ENCODE measurements at places on chromosomes 11 and 22.

- DNase-seq, result no peak
Measured at GRCh38 chr11:19410032-19410431, 169.3 kb upstream of the E2F8 start.

GRCh38 chr11:47533690-47534151 is 19.2 kb downstream of the CELF1 start:
- no peak for DNase-seq

GRCh38 chr11:114259551-114259983 is 36.6 kb upstream of the NNMT start:
- DNase-seq, result no peak

- no peak for DNase-seq
Measured at GRCh38 chr22:49646876-49647275, 180.8 kb downstream of the BRD1 start.

DNA sequence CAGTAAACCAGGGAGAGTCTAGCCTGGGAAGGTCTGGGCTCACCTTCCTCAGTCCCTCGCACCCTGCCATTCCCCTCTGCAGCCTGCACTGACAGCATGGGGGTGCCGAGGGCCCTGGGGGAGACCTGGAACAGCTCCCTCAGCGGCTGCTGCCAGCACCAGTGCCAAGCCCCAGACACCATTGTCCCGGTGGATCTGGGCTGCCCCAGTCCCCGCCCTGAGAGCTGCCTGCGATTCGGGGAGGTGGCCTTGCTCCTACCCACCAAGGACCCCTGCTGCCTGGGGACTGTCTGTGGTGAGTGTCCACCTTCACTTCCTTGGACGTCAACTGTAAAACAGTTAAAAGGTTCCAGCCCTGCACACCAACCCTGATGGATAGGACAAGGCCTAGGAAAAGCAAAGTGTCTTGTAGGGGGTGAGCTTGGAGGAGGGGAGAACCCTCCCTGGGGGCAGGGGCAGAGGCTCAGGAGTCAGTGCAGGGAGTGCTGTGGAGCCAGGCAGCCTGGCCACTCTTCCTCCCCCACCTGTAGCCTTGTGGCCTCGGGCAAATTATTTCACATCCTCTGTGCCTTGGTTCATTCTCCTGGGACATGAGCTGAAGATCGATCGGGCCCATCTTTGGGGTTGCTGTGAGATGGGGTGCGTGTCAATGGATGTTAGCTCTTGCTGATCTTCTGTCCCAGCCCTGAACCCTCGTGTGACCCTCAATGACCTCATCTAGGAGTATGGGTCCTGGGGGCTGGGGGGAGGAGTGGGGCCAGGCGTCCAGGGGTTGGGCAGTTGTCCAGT is 85.2 kb upstream of the MYOD1 start:
- DNase-seq, result no peak
